Substantia nigra (tissue), 51 donors: ENCODE measurements at places on chromosomes 2 and 18.

- DNase-seq, result no peak
These were observed 128.3 kb upstream of the HS6ST1 start for GRCh38 chr2:128446874-128447537.

DNA sequence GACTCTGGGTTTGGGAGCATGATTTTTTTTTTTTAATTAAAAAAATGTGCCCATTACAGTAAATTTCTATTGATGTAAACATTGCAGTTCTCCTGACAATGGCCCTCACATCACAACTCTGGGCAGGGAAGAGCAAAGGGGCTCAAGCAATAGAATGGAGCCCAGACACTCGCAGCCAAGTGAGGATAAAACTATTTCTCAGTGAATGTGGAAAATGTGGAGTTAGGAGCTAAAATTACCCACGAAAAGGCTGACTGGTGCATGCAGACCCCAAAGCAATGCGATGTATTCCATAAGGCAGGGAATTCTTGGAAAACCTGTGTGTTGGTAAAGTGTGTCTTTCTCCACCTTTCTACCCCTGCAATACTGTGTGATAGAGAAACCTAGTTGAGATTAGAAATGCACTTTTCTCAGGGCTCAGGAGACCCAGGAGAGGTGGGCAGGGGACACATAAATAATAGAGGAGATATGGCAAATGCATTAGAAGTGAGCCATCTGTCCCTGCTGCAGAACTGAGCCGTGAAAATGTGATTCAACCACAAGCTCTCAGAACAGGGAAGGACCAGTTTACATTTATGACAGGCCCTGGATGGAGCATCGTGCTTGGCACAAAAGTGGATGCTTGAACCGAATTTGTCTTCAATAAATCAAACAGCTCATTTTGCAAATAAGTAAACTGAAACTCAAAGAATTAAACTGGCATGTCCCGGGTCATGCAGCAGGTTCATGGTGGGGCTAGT, 100.1 kb downstream of the MYCN start:
- DNase-seq, result no peak

DNA sequence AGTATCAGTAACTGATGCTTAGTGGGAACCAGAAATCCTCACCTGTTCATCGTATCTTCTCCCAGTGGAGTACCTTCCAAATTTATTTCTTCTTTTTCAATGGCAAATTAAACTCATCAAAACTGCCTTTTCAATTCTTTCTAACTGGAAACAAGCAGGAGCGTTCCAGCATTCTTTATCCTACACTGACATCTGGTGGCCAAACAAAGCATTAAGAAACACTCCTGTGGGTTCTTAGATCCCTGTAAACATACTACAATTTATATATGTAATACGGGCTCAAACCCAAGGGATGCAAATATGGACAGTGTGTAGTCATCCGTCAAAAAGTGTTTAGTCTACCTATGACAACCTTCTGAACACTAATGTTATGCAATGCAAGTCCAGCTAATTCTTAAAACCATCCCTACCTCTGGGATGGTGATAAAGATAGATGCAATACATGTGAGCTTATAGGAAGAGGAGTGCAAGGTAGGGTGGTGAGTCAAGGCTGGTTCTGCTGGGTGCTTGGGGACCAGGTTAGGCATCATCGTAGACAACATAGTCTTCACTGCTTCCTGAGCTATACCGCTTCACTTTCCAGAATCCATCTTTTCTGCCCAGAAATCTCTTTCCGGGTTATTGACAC, 375.0 kb downstream of the CTNNA2 start:
- DNase-seq, result no peak

DNA sequence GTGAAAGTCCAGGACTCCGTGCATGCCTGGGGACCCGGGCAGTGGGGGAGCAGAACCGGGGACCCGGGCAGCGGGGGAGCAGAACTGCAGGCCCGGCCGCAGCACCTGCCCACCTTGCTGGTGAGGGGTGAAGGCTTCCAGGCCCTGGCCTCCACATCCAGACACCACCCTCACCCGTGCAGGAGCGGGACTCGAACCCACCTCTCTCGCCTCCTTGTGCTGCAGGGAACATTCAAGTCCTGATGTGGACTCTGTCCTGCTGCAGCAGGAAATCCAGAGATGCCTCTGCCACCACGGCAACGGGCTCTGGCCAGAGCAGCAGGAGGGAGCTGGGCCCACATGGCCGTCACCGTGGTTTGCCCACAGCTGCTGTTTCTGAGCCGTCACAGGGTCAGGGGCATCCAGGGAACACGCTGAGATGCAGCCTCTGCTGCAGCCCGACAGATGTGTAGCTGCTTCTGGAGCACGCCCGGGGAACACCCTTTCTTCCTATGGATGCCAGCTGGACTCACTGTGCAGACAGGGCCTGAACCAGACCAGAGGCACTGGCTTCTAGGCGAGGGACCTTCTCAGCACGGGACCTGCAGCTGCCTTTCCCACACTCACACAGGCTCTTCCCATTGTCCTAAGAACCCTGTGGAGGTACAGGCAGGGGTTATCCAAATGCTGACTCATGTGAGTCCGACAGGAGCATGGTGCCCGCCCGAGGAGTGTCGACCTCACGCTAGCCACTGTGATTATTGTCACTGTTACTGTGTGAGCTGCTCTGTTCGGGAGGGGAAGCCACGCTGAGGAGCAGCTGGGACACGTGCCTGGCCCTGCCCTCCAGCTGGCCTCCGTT, 89.2 kb upstream of the CTDP1 start:
- peak; percentile 19 for DNase-seq
